ENCODE measurements at places on chromosomes 2 and 18.

DNA sequence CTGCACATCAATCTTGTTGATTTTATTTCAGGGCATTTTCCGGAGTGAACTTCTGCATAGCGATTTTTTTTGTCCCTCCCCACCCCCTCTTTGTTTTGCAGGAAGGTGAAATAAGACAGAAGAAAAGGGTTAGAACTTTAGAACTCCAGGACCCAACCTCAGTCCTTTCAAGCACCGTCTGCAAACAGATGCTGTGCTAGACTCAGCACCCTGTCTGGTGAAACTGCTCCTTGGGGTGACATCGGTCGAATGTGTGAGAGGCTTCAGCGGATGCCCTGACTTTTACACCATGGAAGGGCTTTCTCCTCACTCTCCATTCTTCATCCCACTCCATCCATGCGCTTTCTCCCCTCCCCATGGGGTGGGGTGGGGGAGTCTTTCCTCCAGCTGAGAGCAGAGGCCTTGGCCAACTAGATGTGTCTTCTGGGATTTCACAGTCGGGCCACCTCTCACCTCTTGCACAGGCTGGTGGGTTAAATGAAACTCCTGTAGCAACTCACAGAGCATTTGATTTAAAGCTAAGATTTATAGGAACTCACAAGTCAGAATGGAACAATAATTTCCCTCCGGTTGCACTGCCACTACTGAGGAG, 43.3 kb upstream of the EDAR start:
- DNase-seq: no peak

GRCh38 chr18:42948831-42949230, 166.7 kb downstream of the RIT2 start:
- no peak for DNase-seq

GRCh38 chr2:47339745-47340541, 63.0 kb upstream of the MSH2 start:
- no peak for DNase-seq

DNA sequence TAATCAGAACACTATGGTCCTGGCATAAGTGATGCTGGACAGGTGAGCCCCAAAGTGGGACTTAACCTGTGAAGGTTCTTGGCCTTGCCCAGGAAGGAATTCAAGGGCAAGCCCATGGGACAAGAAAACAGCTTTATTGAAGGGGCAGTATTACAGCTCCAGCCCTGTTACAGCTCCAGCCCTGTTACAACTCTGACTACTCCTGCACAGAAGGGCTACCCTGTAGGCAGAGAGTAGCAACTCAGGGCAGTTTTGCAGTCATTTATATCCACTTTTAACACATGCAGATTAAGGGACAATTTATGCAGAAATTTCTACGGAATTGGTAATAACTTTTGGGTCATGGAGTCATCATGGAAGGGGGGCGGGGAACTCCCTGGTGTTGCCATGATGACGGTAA, 15.7 kb downstream of the IL37 start:
- DNase-seq: no peak

- DNase-seq: peak; percentile 18
These were observed 69.2 kb downstream of the TRIP12 start for GRCh38 chr2:229852565-229852964.

DNA sequence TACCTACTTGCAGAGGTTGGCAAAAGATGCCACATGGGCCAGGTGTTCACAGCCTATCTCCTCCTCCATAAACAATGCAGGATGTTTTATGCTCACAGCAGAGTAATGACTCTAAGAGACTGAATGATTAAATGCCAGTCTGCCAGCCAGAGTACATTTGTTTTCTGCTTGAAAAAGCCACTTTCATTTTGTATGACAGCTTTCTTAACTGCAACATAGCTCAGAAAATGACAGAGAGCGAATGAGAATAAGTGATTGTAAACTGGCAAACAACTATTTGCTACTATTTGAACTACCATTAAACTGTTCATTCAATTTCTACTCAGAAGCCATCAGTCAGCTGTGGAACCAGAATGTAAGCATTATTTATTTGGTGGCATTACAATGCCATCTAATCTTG, 50.6 kb upstream of the DCC start:
- no peak for DNase-seq

DNA sequence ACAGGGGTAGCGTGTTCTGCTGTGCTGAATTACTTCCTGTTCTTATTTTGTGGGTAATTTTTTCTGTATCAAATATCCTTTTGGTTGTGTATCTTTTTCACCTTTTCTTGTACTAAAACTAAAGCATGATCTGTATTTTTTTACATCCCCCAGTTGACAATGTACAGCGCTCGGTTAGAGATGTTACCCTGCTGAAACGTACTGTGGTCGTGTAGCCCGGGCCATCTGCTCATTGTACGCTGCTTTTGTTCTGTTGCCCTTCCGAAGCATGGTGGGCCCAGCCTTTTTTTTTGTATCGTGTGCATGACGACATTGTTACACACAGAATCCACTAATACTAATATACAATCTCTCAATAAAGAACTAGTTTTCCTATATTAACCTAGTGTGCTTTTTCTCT, 233.1 kb downstream of the HAUS1 start:
- DNase-seq: no peak

DNA sequence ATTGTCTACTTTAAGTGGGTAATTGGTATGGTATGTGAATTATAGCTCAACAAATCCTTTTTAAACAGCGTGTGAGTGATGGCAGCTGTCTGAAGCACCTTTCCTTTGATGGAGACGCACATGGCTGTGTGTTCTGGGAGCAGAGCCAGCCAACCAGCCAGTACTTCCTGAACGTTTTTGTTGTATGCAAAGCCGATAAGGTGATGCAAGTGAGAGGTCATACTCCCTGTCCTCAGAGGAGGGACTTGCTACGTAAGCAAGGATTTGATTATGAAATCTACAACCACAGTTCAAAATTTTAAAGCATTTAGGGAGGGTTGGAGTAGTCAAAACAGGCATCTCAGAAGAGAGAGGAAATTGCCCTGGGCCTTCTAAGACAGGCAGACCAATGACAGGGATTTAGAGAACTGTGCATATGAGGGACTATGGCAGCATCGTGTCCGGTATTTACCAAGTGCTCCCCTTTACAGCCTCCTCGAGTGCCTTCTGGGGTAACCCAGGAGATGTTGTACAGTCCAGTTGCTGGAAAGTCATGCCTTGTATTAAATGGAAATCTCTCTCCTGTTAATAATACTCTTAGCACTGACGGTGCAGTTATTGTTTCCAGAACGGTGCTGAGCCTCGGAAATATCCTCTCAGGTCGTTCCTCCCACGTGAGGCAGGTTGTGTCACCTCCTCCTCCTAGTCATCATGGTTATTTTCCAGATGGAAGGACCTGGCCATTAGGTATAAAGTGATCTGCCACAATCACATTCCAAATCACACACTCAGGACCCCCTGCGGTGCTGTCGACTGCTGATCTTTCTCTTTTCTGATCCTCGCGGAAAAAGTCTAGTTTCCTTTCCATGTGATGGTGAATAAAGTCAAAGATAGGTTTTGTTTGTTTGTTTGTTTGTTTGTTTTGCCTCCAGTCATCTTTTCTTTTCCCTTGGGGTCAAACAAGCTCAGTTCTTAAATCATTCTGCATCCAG, 28.4 kb downstream of the ARHGEF4 start:
- DNase-seq: no peak

- no peak for DNase-seq
These were observed 8.4 kb downstream of the FBXO36 start for GRCh38 chr2:229930656-229931055.

DNA sequence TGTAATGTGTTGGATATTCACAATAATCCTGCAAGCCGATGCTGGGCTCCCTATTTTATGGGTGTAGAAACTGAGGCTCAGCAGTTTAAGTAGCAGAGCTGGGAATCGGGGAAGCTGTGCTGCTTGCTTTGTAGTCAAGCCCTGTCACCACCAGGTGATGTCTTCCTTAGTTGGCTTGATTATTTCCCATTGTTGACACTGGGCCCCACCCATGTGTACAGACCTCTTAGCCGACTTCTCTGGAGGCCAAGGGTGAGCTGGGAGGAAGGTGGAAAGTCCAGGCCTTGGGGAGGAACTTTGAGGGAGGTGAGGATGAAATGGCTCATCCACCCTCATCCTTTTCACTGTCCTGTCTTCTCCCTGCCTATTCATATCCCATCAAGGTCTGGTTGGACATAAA, 60.0 kb downstream of the CAPN13 start:
- DNase-seq: no peak

GRCh38 chr2:10402062-10402585, 46.0 kb downstream of the ODC1 start:
- DNase-seq: no peak

GRCh38 chr18:35835833-35836232, 136.6 kb upstream of the RMP24 start:
- peak; percentile 13 for DNase-seq

- no peak for DNase-seq
These were observed 32.0 kb upstream of the GALNT1 start for GRCh38 chr18:35549564-35549963.

DNA sequence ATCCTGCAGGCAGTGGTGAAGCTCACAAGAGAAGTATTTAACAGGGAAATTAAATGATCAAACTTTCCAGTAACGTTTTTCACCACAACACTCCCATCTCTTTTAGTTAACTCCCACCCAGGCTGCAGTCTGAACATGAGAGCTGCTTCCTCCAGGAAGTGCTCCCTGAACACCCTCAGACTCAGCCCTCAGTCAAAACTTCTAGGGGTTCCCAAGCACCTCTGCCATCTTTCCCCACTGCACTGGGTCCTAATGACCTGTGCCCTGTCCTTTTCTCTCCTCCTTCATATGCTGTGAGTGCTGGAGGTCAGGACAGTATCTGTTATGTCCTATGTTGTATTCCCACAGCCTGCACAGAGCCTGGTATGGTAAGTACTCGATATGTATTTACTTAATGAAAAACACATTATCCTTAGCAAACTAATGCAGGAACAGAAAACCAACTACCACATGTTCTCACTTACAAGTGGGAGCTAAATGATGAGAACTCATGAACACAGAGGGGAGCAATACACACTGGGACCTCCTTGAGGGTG, 49.2 kb upstream of the ASPRV1 start:
- no peak for DNase-seq

- peak; percentile 8 for DNase-seq
These were observed 309.5 kb upstream of the LYPD1 start for GRCh38 chr2:132979339-132980093.

- no peak for DNase-seq
These were observed 41.7 kb downstream of the MREG start for GRCh38 chr2:215971671-215972070.

DNA sequence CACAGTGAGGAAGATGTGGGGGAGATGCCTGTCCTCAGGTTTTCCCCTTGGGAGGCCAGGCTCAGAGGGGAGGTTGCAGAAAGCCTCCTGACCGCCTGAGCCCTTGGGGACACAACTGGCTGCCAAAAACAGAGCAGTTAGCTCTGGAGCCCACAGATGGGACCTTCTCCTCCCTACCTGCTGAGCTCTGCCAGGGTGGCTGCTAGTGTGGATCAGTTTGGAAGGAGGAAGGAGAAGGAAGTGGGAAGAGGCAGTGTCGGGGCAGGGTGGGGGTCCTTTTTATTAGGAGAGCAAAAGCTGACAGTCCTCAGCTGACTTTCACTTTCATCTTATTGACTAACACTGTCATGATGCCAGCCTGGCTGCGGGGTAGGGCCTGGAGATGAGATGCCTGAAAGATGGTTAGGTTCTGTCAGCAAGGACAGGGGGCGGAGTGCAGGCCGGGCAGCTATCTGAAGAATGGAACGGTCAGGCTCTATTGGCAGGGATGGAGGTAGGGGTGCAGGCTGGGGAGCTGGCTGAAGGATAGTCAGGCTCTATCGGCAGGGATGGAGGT, 188.5 kb upstream of the HDAC4 start:
- DNase-seq: no peak

GRCh38 chr2:69449906-69450305, 12.7 kb upstream of the NFU1 start:
- no peak for DNase-seq

DNA sequence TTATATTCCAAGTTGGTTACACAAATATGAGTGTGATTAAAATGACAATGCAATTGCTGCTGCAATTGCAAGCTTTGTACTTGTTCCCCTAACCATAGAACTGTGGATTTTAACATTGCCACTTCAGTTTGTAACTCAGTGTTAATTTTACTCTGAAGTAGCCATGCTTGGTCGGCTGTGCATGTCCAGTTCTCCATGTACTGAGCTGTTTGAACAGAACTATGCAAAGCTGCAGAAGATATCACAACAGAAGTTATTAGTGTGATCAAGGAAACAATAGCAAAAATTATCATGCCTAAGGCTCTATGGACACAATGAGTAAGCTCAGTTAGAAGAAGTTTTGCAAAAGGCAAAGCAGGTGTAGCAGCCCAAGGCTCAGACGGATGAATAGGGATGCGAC, 45.3 kb downstream of the CXCR4 start:
- DNase-seq: no peak

DNA sequence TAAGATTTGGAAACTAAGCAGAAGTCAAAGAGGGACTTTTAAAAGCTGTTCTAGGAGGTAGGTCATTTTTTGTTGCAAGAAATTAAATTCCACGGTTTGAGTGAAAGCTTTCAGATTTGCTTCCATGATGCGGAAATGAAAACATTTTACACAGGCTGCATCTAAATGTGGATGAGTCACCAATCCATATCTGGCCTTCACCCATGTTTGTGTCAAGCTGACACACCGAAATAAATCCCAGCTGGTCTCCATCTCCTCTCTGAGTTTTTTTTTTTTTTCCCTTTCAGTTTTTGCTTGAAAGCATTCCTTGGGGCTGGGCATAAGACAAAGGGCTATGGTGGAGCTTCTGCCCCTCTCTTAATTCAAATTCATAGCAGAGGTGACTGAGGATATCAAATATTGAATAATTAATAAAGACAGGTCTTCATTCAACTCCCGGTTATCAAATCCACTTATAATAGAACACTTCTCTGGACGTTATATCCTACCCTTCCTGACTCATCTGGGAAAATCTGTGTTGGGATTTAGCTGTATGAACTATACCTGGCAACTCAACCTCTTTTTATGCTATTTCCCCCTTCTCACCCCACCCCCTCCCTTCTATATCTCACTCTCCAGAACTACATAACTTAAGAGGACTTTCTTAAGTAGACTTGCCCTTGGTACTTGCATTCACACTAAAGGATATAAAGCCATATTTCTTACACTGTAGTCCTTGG, 558.3 kb upstream of the GCFC2 start:
- DNase-seq: no peak

DNA sequence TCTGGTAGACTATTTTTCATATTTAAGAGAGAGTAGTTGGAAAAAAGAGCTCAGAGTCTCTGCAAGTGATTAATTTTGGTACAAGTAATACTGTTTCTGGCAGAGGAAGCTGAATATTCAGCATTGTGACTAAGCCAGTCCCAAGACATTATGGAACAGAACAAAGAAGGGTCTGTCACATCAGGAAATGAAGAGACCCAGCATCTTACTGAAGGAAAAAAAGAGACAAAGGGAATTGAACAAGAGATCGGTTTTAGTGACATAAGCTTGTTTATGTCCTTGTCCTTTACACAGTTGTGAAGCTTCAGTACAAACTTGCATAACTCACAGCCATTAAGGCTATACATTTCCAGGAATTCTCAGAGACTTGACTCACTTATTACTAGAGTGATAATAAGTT, 568.5 kb upstream of the SLC8A1 start:
- no peak for DNase-seq
